Brain (organoid and tissue), 16 donors: ENCODE measurements at places on chromosomes 2 and 18.

DNA sequence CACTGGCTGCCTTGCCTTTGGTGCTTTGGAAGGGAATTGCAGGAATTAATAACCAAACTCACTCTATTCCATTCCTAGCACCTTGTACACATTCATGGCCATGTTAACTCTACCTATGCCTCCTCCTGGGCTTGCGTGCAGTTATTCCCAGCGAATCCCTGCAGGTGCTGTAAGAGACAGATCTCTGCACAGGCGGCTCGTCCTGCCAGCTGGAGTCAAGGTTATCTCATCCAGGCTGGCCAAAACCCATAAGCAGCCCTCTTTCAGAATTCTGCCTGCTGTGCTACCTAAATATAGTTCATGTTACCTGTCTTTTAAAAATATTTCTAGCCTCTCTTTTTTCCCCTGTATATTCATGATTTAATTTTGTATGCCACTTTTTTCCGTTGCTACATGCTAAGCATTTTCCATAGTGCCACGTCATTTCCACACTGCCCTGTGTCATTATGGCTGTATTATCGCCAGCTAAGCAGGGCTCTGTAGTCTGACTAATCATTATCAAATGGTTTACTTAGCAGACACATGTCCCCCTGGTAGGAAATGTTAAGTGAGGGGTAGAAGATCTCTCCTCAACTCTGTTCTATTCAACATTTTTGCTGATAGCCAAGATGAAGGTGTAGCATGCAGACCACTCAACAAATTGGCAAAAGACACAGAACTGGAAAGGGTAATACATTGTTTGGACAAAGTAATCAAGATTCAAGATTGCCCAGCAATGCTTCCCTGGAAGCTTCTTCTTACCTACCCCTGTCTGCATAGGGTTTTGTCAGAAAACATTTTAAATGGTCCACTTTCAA lies 79.7 kb upstream of the TAF1B start:
- no peak for DNase-seq

DNA sequence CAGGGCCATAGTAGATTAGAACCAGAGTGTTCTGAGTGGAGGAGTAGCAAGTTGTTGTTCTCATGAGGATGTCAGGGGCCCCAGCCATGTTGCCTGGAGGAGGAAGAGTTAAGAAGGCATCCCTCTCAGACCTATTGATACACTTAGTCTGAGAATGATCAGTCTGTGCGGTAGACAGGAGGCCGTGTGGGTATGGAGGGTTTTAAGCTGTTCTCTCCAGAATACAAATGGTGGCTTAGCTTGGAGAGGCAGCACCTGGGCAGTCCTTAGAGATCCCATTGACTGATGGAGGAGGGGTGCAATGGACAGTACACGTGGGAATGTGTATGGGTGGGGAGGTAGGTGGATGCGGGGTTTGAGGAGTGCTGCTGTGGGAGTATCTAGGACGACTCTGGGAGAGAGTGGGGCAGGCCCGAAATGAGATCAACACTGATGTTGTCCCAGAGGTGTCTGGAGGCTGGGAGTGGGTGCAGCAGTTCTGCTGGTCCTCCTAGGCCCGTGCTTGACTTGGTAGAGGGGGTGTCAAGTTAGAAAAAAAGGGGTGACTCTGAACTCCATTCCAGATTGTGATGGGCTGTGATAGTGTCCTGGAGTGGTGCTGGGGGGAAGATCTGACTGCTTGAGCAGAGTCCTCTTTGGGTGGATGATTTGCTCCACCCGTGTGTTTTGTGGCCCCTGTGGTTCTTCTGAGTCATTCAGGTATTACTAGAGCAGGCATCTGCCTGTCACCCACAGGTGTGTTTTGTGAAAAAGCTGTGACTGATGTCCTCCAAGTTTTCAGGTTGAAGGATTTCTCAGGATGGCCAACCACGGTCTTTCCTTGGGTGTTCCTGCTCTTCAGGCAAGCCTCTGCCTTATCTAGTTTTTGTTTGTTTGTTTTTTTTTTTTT lies 44.7 kb downstream of the C2orf42 start:
- DNase-seq: no peak

GRCh38 chr18:36185157-36185556 lies 2.1 kb upstream of the MOCOS start:
- no peak for DNase-seq

- DNase-seq: no peak
Measured at GRCh38 chr2:231410293-231411004, 14.9 kb downstream of the B3GNT7 start.

GRCh38 chr2:200422071-200422470 lies 87.8 kb downstream of the KCTD18 start:
- no peak for DNase-seq

DNA sequence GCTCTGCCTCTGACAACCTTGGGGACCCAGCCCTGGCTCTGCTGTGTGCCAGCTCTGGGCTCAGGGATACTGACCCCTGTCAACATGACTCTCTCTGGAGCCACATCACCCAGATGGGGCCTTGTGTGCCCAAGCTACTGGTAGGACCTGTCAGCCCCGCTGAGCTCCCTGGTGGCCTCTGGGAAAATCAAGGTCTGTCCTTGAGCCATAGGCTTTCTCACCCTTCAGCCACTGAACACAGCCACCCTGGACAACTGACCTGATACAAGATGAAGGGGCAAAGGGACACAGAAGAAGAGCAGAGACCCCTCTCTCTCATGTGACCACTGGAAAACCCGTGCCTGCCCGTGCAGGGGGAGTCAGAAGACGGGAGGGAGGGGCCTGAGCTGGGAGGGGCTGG lies 7.8 kb downstream of the CCDC74A start:
- no peak for DNase-seq

- no peak for DNase-seq
Measured at GRCh38 chr18:6624661-6625311, 104.7 kb upstream of the ARHGAP28 start.

- no peak for DNase-seq
Measured at GRCh38 chr2:200635251-200635650, 49.4 kb downstream of the AOX1 start.

DNA sequence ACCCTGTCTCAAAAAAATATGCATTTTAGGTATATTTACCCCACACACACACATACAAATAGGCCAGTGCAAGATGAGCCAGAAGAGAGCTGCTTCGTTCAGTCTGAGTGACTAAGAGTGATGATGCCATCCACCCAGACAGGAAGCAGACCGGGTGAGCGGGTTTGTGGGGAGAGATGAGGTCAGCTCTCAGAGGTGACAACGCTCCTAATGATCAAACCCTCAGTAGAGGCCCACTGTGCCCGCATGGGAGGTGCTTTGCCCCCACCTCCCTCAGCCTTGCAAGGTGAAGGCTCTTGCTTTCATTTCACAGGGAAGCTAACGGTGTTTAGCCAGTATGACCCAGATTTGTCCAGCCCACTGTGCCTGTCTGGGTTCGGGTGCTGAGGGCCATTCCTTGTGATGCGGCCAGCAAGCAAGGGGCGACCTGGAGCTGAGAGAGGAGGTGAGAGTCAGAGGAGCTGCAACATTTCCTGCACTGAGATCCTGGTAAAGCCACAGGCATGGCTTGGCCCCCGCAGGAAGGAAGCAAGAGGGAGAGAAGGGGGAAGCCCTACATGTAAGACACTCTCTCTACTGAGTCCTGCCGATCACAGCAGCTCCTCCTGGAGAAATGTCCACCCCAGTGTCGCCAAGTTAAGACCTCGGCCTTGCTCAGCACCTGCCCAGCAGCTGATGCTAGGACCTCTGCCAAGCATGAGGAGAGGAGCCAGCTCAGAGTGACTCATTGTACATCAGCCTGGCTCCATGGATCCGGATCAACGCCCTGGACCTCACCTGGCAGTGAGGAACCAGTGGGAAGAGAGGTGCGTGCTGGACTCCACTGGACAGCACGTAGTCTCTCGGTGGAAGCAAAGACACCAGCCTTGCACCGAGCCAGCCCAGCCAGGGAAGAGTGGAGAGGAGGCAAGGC lies 37.0 kb downstream of the NIFK start:
- DNase-seq: no peak

DNA sequence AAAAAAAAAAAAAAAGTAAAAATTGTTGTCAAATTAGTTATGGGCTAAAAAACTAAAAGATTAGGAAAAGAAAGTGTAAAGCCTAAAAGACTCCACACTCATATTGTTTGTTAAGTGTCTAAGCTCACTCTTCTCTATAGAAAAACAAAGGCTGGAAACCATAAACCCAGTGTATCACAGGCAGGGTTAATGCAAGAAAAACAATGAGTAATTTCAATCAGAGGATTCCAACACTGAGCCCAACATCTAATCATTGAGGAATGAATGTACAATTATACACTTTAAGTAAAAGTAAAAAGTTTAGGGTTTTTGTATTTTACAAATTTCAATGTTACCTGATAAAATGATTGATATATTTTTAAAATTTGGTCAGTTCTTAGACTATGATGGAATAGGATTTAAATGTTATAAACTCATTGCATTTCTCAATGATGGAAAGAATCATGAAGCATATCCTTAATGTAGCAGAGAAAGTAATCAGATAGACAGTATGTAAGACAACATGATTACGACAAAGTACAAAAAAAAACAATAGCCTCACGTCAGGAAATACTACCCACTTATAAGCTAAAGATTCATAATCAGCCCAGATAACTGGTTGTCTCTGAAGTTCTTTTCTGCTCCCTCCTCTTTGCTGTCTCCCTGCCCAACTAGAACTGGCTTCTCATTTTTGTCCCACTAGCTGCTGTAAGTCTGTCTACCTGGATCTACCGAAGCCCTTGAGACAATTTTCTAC lies 44.5 kb upstream of the SP3 start:
- no peak for DNase-seq

- no peak for DNase-seq
Measured at GRCh38 chr2:26584191-26584590, 57.0 kb downstream of the CIB4 start.

- DNase-seq: no peak
Measured at GRCh38 chr2:88192613-88193012, 22.5 kb downstream of the THNSL2 start.

- DNase-seq: peak; percentile 73
Measured at GRCh38 chr18:36095936-36096519, 28.7 kb upstream of the RPRD1A start.

DNA sequence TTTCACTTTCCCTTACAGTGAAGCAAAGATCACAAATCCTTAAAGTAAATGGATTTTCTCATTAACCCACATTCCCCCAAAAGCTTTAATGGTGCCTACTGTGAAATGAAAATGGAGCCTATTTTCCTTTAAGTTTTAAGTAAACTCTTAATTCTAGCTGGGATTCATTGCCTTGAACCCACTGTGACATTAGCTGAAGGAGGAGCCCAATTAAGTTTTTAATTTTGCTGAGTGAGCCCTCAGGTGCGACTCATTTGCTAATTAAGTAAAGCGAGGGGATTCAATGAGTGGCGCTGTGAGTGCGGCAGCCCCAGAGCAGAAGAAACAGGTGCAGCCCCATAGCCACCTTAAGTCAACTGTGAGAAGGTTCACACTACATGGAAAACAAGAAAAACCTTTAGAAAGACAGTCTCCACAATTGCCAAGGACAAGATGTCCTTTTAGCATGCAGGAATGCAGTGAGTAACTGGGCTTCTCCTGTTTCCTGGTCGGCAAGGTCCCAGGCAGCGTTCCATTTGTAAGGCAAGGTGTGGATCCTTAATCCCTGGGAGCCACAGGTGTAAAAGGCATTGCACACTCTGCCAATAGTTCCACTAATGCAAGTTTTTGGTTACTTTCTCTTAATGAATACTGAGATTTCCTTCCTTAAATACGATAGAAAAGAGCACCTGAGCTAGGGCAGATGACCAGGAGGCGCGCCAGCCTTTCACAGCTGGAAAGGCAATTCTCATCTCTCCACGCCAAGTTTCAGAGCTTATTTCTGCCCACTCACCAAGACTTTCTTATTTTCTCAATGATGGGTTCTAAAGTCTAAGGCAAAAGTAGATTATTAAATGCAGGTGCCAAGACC lies 87.7 kb downstream of the TMEM18 start:
- no peak for DNase-seq

GRCh38 chr2:52288596-52288995 lies 1256.7 kb upstream of the NRXN1 start:
- no peak for DNase-seq

DNA sequence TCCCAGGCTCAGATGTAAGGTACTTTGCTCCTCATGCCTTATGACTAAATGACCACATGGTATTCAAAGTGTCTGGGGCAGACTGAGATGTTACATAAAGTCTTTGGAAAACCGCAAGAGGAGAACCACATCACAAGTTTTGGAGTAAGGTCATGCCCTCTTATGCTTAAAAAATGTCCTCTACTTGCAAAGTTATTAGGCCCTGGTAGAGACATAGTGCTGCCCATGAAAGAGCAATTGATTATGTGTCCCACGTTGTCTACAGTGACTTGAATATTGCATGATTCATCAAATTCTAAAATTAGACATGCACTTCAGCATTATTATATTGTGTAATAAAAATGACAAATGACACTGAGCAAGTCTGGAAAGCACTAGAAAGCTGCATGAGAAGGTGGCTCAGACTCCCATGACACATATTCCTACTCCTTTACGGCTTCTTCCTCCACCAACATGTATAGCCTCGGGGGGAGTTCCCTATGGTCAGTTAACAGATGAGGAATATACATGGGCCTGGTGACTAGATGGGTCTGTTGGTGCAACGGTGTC lies 602.6 kb upstream of the VRK2 start:
- no peak for DNase-seq

GRCh38 chr2:239887604-239888003 lies 137.5 kb downstream of the NDUFA10 start:
- DNase-seq: no peak

- peak; percentile 15 for DNase-seq
Measured at GRCh38 chr2:207418419-207418818, 111.3 kb upstream of the CREB1 start.

DNA sequence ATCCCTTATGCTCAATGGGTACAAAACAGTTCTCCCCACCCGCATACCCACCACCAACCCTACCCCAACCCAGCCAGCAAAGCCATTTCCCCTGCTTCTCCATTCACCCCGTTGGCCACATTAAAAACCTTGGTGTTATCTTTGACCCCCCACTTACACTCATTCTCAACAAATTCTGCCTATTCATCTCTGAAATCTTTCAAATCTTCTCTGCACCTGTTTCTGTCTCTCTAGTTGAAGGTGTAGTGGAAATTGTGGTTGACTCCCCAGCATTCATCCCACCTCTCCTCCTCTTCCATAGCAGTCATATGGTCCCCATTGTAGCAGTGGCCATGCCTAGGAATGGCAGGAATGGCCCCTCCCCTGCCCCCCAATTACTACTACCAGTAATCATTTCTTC lies 20.5 kb upstream of the TET3 start:
- DNase-seq: no peak

DNA sequence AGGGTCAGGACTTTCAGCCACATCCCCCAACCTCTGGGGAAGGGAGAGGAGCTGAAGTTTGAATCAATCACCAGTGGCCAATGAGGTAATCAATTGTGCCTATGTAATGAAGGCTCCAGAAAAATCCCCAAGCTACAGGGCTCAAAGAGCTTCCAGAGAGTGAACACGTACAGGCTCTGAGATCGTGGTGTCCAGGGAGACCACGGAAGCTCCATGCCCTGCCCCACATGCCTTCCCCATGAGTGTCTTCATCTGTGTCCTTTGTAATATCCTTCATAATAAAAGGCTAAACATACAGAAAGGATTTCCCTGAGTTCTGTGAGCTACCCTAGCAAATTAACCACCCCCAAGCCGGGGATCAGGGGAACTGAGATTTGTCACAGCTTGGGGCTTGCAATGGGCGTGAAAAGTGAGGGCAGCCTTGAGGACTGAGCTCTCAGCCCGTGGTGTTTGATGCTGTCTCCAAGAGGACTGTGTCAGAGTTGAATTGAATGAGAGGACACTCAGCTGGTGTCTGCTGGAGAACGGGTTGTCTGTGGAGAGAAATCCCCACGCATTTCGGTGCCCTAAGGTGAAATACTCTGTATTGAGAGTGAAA lies 25.5 kb upstream of the TUBB6 start:
- no peak for DNase-seq
